ENCODE measurements at places on chromosomes 12 and 14.

GRCh38 chr12:50678650-50679365 lies 85.1 kb upstream of the ATF1 start:
- no peak for DNase-seq

DNA sequence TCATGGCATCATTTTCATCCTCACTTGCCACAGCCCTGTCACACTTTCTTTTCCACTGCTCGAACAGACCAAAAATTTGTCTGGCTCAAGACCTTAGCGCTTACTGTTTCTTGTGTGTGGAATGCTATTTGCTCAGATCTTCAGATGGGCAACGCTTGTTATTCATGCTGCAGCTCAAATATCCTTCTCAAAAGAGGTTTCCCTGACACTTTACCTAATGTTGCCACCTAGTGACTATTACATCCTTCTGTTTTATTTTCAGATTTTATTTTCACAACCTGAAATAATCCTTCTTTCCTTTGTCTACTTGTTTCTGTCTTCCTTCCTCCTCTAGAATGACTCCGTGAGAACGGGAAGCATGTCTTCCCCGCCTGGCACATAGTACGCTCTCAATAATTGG lies 5.6 kb downstream of the FBXO33 start:
- DNase-seq: peak; percentile 24

GRCh38 chr12:126993898-126994297 lies 1273.1 kb upstream of the TMEM132C start:
- no peak for DNase-seq

- no peak for DNase-seq
These were observed 323.0 kb downstream of the VRK1 start for GRCh38 chr14:97120204-97120603.

- DNase-seq: no peak
These were observed 7.1 kb downstream of the BCL11B start for GRCh38 chr14:99264691-99265450.

- no peak for DNase-seq
These were observed 446 bp downstream of the PPP1R12A start for GRCh38 chr12:79934281-79935020.

DNA sequence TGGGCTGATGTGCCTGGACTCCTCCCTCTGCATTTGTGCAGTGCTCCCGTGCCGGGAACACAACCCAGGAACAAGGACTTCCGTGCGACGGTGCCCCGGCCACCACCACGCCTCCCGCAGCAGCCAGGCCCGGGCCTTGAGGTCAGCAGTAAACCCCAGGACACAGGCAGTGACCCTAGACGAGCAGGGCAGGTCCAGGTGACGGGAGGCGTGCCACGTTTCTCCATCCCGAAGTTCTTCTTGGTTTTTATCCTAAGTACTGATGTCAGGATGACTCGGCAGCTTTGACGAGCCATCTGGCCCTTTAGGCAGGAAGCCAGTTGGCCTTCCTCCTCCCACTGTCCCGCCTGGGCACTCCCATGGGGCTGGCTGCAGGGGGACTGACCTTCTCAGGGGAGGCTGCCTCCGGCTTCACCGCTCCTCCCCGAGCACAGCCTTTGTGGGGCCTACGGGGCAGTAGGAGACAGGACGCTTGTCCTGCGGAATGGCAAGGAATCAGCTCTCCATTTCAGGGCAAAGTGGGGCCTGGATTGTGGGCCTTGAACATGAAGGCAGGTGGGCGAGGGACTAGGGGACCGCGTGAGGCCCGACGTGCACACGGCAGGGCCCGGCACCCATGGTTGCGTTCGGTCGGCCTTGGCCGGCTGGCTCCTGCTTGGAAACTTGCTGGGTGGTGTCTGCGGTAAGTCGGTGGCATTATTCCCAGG lies 94.1 kb downstream of the FBXL14 start:
- DNase-seq: no peak

- DNase-seq: no peak
These were observed 5.0 kb downstream of the TBX5 start for GRCh38 chr12:114400925-114401324.

DNA sequence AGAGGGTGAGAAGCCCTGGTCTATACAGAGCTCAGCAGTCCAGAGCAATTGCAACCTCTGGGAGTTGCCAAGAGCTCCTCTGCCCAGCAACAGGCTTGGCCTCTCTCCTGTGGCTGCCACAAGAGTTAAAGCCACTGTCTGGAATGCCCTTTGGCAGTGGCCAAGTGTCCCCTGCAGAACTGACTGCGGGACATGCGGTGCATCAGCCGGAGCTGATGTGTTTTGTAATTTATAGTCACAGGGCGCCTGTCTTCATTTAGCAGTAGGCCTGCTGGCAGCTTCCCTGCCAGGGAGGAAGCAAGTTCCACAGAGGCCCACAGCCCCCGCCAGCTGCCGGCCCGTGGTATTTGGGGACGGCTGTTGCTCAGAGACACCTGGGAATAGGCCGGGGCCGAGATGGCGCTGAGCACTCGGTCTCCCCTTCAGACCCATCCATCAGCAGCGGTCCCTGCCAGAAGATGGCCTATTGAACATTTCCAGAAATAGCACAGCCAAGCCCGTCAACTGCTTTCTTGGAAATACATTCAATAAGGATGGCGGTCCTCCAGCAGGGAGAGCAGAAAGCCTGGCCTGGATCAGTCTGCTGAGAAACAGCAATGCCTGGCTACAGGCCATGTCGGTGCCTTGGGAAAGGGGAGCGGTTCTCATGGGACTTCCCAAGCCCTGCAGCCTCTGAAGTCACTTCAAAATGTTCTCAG lies 217.4 kb downstream of the CRADD start:
- no peak for DNase-seq

GRCh38 chr14:94237983-94238382 lies 55.1 kb downstream of the SERPINA10 start:
- no peak for DNase-seq

DNA sequence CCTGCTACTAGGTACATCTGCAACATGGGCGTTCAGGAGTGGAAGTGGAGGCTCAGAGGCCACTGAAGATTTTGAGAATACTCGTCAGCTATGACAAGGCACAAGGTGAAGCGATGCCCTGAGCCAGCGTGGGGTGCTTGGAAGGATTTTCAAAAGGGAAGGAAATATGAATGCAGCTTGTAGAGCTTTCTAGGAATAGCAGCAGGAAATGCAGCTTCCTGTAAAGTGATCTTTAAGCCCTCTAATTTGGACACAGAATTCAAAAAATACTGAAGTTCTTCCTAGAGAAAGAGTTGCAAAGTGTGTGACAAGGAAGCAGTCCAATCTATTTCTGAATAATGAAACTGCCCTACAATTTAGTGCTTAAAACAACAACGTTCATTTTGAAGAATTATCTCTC lies 13.2 kb upstream of the C1S start:
- no peak for DNase-seq

GRCh38 chr14:96889091-96889490 lies 91.9 kb downstream of the VRK1 start:
- DNase-seq: no peak

DNA sequence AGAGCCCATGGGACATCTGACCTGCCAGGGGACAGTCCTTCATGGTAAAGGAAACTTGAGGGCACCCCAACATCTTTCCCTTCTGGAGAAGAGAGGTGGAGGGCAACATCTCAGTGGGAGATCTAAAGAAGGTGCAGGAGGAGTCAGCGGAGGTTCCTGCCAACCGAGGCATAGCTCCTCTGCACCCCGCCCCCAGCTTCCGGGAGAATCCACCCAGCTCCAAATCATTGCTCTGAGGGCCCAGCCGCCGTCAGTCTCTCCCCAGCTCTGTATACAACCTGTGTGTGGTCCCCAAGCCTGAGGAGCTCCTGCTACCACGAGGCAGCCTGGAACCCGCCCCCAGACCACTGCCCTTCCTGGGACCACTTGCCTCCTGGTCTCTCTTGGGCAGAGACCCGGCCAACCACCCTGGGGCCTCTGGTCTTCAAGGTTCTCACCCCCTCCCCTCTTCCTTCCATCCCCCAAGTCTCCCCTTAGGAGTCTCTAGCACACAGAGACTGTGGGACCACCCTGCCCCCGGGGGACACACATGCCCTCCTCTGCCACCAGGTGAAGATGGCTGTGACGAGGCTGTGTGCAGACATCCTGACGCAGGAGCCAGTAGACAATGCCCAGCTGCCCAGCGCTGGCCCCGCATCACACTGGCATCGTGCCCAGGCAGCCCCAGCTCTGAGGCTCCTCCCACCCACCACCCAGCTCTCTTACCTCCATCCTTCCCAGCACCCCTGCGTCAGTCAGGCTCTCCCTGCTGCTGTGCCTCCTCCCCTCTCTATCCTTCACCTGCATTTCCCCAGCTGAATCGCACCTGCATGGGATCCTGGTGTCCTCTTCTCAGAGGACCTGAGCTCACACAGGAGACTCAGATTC lies 13.0 kb upstream of the NUDT14 start:
- peak; percentile 81 for DNase-seq

DNA sequence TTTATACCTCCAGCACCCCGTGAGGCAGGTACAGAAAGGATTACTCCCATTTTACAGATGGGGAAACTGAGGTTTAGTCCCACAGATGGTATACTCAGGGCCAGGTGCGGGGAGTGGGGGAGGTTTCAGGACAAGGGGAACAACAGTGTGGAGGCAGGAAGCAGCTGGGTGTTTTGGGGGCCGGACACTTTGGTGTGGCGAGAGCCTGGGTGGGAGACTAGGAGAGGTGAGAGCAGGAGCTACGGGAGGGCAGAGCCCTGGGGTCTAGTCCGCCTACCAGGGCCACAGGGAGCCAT lies 61.7 kb downstream of the DIO3 start:
- DNase-seq: no peak

DNA sequence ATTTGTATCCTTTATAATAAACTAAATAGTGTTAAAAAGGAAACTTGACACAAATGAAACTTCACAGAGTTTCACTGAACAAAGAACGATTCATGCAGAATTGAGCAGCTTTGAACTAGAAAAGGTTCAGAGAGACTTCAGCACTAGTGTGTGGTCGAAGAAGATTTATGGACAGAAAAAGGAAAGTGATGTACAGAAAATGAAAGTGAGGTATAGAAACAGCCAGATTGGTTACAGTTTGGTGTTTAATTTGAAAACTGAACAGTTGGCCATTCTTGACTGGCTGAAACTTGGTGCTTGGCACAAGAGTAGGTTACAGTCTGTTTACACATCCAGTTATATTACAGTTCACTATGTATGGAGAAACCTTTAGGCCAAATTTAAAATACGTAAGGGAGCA lies 207.1 kb downstream of the GALC start:
- DNase-seq: no peak

GRCh38 chr14:93012951-93013719 lies 90.2 kb downstream of the CHGA start:
- DNase-seq: no peak

DNA sequence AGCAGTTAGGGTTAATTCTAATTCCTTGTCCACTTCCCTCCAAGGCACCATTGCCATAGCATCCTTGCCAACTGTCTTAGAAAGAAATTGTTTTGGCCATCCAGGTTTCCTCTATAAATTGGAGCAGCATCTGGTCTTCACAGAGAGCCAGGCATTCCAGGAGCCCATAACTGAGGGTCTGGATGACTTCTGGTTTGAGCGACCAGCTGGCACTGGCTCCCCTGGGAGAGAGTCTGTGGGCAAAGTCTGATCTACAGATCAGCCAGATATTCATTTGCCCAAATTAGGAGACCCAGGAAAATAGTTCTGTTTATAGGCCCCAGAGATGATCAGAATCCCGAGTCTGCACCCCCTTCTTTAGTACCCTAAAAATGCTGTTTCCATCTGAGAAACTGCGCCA lies 16.0 kb downstream of the VSX2 start:
- no peak for DNase-seq

DNA sequence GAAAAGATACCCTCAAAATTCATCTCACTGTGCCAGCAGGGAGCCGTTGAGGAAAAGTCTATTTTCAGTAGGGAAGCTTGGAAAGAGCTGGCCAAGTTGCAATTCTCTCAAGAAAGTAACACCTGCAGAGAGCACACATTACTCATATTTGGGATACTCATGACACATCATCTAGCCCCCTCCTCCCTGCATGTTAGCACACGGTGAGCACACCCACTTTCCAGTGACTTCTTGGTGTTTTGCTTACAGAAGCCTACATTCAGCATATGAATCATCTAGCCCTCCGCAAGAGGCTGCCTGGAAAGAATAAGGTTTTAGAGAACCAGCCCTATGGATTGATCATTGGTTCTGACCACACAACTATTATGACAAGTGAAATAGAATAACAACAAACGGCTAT lies 124.5 kb downstream of the PTPRO start:
- no peak for DNase-seq

- no peak for DNase-seq
These were observed 68.0 kb downstream of the CCDC88C start for GRCh38 chr14:91349481-91350074.

DNA sequence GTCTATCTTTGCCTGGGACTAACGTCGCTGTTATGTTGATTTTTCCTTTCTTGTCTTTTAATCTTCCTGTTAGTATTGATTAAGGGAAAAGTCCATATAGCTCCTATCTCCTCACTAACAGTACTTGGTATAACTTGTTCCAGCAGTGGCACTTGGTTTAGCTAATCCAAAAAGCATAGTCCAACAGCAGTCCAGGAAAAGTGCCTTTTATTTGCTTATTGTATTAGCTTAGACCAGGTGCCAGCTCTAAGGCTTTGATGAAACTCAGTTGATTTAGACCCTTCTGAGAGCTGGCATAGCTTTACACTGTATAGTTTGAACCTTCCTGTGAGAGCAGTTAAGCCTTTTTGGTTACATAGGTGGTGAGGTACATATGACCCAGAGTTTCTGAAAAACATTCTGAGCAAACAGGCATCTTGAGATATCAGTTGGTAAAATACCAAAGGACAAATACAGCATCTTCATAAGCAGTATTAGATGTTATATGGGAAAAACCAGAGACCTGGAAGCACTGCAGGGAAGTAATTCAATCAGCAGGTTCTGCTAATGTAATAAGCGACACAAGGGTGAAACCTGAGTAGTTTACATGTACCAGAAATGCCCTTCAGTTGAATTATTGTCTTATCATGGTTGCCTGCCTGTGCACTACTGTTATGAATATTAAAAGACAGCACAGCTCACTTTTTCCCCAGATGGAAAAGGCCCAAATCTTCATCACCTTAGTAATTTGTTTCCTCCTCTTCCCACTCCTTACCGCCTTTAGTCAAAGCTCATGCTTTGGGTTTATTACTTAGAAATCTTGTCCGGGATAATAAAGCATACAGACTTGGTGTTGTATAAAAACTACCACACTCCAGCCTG lies 13.0 kb downstream of the PELI2 start:
- peak; percentile 37 for DNase-seq

GRCh38 chr12:5223881-5224280 lies 180.2 kb downstream of the KCNA5 start:
- no peak for DNase-seq

DNA sequence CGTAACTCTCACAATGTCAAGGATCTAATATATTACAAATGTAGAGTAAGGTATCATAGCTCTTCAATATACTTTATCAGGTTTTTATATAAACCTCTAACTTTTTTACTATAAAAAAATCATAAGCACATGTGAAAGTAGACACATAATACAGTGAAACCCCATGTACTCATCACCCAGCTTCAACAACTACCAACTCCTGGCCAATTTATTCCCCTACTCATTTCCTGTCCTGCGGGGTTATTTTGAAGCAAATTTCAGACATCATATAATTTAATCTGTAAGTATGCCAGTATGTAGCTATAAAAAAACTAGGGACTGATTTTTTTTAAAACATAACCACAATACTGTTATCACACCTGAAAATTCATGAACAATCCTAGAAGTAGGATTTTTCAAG lies 47.7 kb downstream of the NOPCHAP1 start:
- no peak for DNase-seq

All from DMS153 (cell line).